ENCODE measurements at places on chromosomes 13 and 19.

GRCh38 chr13:31134039-31134711 is 27.5 kb downstream of the HSPH1 start:
- DNase-seq: no peak

DNA sequence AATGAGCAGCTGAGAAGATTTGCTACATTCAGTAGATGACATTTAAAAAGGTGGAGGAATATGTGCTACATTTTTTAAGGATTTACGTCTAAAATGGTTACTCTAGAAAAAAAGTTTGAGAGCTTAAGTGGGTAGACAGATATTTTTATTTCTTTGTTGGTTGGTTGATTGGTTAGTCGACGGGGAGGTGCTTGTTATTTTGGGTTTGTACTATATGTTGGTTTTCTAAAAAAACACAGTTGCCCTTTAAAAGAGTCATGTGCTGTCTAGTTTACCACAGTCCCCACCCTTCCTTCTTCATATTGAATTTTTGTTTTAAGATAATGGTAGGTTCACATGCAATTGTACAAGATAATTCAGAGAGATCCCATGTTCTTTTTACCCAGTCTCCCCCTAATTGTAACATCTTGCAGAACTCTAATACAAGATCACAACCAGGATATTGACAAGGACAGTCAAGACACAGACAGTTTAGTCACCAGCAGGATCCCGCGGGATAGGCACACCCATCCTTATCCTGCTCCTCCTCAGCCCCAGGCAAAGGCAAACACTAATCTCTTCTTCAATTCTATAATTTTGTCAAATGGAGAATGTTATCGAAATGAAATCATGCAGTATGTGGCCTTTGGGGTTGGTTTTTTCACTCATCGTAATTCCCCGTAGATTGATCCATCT is 171.4 kb downstream of the FOXO1 start:
- DNase-seq: no peak

- DNase-seq: no peak
Observed at GRCh38 chr13:98224557-98224956, 47.5 kb upstream of the RNF113B start.

GRCh38 chr13:64488731-64489130 is 2741.4 kb downstream of the PCDH9 start:
- no peak for DNase-seq

- DNase-seq: peak; percentile 82
Observed at GRCh38 chr19:36009220-36009619, 607 bp upstream of the SYNE4 start.

DNA sequence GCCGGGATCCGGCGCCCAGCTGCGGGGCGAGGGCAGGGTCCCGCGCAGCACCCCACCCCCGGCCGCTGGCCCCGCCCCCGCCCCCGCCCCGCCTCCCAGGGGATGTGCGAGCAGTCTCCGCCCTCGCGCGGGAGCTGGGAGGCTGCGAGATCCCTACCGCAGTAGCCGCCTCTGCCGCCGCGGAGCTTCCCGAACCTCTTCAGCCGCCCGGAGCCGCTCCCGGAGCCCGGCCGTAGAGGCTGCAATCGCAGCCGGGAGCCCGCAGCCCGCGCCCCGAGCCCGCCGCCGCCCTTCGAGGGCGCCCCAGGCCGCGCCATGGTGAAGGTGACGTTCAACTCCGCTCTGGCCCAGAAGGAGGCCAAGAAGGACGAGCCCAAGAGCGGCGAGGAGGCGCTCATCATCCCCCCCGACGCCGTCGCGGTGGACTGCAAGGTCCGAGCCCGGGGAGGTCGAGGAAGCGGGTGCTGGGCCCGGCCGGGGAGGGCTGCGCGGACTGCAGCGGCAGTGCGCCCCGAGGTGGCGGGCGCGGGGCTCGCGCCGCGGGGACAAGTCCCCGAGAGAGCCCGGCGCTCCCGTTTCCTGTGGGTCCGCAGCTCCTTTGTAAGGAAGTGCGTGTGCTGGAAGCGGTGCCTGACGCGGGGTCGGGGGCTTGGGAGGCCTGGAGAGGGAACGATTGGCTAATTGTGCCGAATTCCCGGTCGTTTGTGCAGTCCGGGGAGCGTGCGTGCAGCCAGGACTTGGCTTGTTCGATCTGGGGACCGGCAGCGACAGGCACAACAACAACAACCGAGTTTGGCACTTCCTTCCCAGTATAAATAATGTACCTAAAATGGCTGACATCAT is at the start of gene ITM2B:
ITM2B (plus strand) TSS at position 161 of the 843 bp plus-strand sequence; CDS start at position 316, 155 bp downstream.
- DNase-seq: peak; percentile 81

- no peak for DNase-seq
Observed at GRCh38 chr19:17194608-17195007, 20.5 kb upstream of the USE1 start.

GRCh38 chr19:39110263-39110967 is 15.2 kb upstream of the PAK4 start:
- DNase-seq: peak; percentile 69

GRCh38 chr13:30396434-30397075 is 25.7 kb upstream of the UBE2L5 start:
- no peak for DNase-seq

DNA sequence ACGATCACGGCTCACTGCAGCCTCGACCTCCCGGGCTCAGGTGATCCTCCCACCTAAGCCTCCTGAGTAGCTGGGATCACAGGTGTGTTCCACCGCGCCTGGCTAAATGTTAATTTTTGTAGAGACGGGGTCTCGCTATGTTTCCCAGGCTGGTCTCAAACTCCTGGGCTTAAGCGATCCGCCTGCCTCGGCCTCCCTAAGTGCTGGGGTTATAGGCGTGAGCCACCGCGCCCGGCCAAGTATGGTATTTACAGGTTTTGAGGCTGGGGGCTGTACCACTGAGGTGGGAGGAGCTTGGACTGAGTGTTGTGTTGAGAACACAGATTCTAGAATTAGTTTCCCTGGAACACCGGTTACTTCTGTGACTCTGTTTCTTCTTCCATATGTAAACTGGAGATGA is 452 bp upstream of the PPM1N start:
- no peak for DNase-seq

DNA sequence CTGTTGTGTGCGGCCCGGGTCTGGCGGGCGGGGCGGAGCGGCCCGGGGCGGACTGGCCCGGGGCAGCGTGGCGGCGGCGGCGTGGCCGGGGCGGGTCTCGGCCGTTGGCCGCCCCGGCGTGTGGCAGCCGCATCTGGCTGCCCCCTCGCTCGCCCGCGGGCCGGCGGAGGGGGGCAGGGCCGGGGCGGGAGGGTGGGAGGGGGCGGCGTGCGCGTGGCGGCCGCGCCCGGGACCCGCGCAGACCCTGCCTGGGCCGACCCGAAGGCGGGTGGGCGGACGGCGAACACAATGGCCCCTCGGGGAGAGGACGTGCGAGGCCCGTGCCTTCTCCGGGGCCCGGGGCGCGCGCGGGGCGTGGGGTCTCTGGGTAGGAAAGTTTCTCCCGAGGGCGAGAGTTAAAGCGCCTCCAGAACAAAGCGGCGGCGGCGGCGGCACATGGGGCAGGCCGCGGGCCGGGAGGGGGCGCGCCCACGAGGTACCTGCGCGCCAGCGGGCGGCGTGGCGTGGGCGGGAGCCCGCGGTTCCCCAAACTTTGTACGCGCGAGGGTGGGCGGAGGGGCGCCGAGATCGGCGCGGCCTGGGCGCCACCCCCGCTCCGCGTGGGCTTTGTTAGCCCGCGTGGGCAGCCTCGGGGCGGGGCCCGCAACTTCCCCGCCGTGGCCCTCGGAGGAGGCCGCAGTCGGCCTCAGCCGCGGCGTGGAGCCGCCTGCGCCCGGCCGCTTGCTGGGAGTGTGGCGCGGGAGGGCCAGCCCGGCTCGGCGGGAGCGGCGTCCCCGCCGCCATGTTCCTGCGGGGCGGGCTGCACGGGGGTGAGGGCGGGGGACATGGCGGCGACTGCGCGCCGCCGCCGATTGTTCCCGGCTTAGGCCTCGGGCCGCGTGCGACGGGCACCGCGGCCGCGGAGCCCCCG is 764 bp downstream of the MIR17HG start:
- DNase-seq: peak; percentile 68

DNA sequence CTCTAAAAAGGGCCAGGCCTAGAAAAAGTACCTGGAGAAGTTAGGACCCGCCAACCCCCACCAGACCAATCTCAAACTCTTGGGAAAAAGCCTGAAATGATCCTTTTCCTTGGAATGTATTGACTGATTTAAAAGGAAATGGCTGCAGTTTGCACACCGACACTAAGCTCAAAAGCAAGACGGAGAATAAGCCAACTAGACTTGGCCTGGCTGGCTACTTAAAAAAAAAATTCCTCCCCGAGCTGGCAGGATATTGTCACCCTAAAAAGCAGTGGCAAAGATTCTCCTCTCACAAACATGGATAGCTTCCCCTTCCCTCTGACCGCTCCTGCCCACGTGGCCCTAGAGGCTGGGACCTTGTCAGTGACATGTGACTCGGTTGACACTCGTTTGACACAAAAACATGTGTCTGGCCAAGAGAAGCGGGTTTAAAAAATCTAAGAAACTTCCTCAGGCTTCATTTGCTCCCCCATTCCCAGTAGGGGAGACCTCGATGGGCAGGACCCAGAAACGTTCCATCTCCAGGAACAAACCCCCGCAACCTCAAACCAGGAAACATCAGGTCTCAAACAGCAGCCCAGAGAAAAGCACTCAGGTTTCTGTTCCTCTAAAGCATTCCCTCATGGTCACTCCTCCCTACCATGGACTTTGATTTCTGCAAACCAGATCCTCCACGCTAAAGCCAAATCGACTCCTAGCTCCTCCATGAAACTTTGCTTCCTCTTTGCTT is 1.3 kb downstream of the RFX1 start:
- DNase-seq: peak; percentile 33

DNA sequence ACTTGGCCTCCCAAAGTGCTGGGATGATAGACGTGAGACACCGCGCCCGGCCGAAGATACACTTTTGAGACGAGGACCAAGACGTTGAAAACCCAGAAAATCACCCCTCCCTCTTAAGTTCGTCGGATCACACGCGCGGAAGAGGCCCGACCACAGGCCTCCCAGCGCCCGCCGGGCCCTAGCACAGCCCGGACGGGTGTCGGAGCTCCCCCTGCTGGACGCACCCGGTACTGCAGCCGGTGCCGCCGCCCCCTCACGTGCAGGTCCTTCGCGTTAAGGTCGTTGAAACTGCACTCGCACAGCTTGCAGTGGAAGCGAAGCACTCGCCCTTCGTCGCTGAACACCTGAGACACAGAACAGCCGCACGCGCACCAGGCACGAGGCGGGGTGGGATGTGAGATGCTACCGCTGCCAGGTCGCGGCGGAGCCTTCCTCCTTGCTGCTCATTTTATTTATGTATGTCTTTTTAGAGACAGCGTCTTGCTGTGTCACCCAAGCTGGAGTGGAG is 35.7 kb upstream of the MATK start:
- DNase-seq: peak; percentile 60

GRCh38 chr13:30466841-30467252 is 1.1 kb upstream of the HMGB1 start:
- DNase-seq: no peak

- DNase-seq: no peak
Observed at GRCh38 chr13:20263393-20264044, 31.4 kb upstream of the GJB6 start.

- peak; percentile 12 for DNase-seq
Observed at GRCh38 chr13:113297370-113298042, 467 bp downstream of the LAMP1 start.

GRCh38 chr19:3743486-3743885 is 18.0 kb downstream of the APBA3 start:
- no peak for DNase-seq

- no peak for DNase-seq
Observed at GRCh38 chr13:25887962-25888655, 163.7 kb downstream of the SHISA2 start.

DNA sequence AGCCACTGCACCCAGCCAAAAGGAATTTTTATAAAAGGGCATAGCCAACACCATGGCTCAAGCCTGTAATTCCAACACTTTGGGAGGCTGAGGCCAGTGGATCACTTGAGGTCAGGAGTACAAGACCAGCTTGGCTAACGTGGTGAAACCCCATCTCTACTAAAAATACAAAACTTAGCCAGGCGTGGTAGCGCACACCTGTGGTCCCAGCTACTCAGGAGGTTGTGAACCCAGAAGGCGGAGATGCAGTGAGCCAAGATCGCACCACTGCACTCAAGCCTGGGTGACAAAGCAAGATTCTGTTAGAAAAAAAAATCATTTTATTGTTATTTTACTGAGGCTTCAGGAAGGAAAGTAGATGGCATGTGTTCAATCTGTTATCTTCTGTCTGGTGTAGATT is 31.3 kb upstream of the FOXO1 start:
- DNase-seq: no peak

- DNase-seq: no peak
Observed at GRCh38 chr13:53848366-53848961, 819.9 kb downstream of the OLFM4 start.

GRCh38 chr13:77429320-77430142 is 102.6 kb upstream of the MYCBP2 start:
- DNase-seq: no peak

- no peak for DNase-seq
Observed at GRCh38 chr19:3844596-3844995, 24.2 kb downstream of the ZFR2 start.

- no peak for DNase-seq
Observed at GRCh38 chr13:112071723-112072533, 5.0 kb downstream of the SOX1 start.

DNA sequence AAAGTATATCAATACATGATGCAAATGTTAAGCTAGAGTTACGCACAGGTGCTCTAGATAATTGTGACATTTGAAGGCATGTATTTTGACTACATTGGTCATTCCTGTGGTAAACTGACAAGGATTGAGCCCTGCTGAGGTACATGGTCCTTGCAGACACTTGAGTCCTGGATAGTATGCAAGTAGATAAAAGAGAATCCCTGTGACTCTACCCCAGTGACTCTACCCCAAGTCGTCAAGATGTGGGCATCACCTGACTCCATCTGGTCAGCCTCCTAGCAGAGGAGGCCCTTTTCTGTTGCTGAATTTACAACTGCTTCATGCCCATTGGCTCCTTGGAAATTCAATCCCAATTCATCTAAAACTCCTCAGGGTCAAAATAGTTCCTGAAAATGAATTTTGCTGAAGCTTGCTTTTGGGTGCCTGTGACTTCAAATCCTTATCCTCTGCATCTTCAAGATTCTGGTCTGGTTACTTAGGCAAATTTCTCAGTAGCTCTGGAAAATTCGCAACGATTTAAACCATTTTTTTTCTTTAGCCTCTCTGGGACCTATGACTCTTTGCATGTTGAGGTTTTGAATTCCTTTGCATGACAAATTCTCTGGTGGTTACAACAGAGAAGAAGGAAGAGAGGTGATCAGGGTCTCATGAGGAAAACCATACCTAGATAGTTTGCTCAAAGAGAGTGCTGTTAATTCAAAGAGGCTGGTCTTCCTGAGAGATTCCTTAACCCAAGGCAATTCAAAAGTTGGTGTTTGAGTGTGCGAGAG is 422.1 kb downstream of the FGF9 start:
- DNase-seq: peak; percentile 62

DNA sequence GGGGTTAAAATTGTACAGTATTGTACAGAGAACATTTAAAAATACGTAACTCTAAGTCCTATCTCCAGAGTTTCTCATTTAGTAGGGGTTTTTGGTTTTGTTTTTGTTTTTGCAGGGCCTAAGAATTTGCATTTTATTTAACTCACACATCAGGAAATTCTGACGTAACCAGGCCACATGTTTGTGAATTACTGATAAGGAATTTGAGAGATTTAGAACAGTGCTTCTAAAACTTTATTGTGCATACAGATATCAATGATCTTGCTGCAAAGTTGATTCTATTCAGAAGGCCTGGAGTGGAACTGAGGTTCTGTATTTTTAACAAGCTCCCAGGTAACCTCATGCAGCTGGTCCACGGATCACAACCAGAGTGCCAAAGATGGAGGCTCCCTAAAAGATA is 49.3 kb downstream of the LIG4 start:
- DNase-seq: no peak

Measured in AG08395 (cell line).